Caco-2 (cell line): ENCODE measurements at places on chromosomes 12 and 14.

DNA sequence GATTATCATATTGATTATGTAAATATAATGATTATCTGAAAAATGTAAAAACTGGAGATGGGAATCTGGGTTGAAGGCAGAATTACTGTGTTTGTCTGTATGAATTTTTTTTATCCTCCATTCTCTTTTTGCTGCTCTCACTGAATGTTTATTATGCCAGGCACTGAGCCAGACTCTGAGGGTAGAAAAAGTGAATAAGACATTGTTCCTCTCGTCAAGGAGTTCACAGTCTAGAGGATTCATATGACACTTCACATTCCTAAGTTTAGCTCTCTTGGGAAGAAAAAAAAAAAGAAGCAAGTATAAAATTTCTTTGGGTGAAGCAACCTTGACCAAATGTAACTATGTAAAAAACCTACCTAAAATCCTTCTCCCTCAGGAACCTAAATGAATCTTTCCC, 120.9 kb upstream of the LMO3 start:
- DNase-seq = no peak
- no peaks in the 10 kb centered on the region for H3K4me1 ChIP-seq
- no peak overlapping the region for H3K4me3 ChIP-seq

DNA sequence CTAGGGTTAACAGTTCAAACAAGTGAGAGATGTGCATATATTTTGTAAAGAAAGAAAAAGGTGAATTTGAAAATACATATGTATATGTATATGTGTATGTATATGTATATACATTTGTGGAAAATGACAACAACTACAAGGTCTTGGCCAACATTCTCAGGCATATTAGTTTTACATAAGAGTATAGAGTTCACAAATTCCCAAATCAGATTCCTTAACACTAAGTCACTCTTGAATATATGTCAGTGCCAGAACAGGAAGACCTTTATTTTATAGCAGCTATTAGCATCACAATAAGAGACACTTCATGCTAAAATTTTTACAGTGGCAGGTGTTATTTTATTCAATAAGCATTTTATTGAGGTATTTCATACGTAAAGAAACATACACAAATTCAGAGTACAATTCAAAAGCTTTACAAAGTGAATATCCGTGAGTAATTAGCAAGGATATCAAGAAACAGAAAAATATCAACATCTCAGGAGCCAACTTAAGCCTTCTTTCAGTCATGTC, 179.7 kb downstream of the SLC6A15 start:
- H3K36me3 ChIP-seq = no peaks in the 10 kb centered on the region
- no peak for DNase-seq
- H3K4me1 ChIP-seq = no peaks in the 10 kb centered on the region

DNA sequence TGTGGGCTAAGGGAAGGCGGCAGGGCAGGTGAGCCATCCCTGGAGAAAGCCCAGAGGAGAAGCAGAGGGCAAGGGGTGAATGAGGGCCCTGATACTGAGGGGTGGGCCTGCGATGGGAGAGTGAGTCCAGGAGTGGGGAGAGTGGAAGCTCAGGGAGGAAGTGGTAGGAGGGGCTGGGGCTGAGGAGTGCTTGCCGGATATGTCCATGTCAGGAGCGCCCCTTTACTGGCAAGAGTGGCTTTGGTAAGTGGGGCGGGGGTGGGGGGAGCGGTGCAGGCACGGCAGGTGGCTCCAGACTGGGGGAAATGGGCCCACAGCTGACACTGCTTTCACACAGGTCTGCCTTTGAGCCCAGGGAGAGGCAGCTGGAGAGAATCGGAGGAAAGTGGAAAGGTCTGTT, 86.4 kb upstream of the GPR68 start:
- no peaks in the 10 kb centered on the region for H3K27me3 ChIP-seq
- no peak overlapping the region for H3K27ac ChIP-seq
- H3K4me1 ChIP-seq = no peaks in the 10 kb centered on the region
- no peak for DNase-seq
- no peak overlapping the region for H3K4me3 ChIP-seq
- H3K36me3 ChIP-seq = no peaks in the 10 kb centered on the region; the same call in 1 of the 2 replicates

GRCh38 chr12:26891704-26892103, 46.1 kb downstream of the INTS13 start:
- DNase-seq = no peak
- H3K4me1 ChIP-seq = no peaks in the 10 kb centered on the region
- no peaks in the 10 kb centered on the region for H3K36me3 ChIP-seq
- H3K4me3 ChIP-seq = no peak overlapping the region
- no peaks in the 10 kb centered on the region for H3K27me3 ChIP-seq
- H3K27ac ChIP-seq = no peak overlapping the region

DNA sequence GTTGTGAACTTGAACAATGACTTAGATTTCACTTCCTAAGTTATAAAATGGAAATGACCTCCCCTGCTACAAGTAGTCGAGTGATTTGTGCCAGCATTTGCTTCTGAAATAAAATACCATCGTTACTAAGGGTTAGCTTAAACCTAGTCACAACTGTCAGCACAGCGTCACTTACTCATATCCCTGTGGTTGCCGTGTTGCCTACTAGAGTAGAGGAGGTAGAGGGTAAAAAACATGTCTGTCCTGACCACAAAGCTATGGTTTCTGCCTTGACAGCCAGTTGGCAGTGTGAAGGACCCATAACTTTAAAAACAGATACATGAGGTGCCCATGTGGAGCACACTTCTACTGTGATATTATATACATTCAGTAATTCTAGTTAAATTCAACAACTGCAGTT, 234.2 kb upstream of the RGS6 start:
- no peak for DNase-seq
- H3K27me3 ChIP-seq = no peaks in the 10 kb centered on the region
- peaks cover 5% of the 10 kb centered on the region; the same call in 1 of the 2 replicates for H3K4me1 ChIP-seq
- no peak overlapping the region for H3K4me3 ChIP-seq
- H3K36me3 ChIP-seq = no peaks in the 10 kb centered on the region; the same call in 1 of the 2 replicates
- H3K27ac ChIP-seq = no peak overlapping the region

GRCh38 chr14:53670701-53671100, 285.9 kb downstream of the BMP4 start:
- H3K4me3 ChIP-seq = no peak overlapping the region
- no peaks in the 10 kb centered on the region for H3K4me1 ChIP-seq
- no peaks in the 10 kb centered on the region for H3K27me3 ChIP-seq
- DNase-seq = no peak
- H3K36me3 ChIP-seq = no peaks in the 10 kb centered on the region

- H3K27ac ChIP-seq = no peak overlapping the region
- no peaks in the 10 kb centered on the region for H3K4me1 ChIP-seq
- DNase-seq = no peak
- no peaks in the 10 kb centered on the region for H3K27me3 ChIP-seq
- no peak overlapping the region for H3K4me3 ChIP-seq
Measured at GRCh38 chr12:87096082-87096585, 839.9 kb upstream of the MGAT4C start.

DNA sequence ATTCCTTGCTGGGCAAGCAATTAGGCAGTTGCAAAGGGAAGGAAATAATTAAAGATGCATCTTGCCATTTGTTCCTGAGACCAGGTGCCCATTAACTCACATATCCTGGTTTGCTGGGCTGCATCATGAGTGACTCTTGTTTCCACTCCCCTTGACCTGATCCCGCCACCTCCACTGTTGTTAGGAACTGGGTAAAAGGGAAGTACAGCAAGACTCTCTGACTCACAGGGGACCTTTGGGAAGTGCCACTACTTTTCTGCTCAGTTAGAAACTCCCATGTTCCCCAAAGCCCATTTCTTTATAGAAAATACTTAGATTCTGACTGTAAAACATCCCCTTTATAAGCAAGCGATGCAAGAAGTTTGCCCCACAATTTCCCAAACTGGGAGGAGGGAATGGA, 186.0 kb upstream of the BCL2L14 start:
- H3K27me3 ChIP-seq = no peaks in the 10 kb centered on the region
- no peak for DNase-seq
- peak overlapping the region; percentile 67 for H3K27ac ChIP-seq
- H3K36me3 ChIP-seq = 0 out of 2 replicates have a peak, but pooled peaks cover 1% of the 10 kb centered on the region

DNA sequence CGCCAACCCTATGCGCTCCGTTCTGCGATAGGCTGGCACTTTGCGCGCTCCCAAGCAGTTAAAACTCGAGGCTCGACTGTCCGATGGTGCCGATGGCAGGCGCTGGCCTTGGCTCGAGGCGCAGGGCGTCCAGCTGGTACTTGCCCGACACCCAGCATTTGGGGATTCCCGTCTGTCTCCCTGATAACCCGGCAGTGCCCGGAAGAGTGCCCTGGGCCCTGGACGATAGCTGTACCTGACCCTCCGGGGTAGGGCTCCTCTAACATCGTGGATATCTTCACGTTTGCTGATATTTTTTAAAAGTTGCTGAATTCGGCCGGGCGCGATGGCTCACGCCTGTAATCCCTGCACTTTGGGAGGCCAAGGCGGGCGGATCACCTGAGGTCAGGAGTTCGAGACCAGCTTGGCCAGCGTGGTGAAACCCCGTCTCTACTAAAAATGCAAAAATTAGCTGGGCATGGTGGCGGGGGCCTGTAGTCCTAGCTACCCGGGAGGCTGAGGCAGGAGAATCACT, 908 bp upstream of the WIF1 start:
- no peak overlapping the region for H3K4me3 ChIP-seq
- H3K4me1 ChIP-seq = no peaks in the 10 kb centered on the region
- H3K36me3 ChIP-seq = no peaks in the 10 kb centered on the region
- DNase-seq = no peak
- H3K27ac ChIP-seq = no peak overlapping the region
- no peaks in the 10 kb centered on the region for H3K27me3 ChIP-seq

- H3K4me1 ChIP-seq = no peaks in the 10 kb centered on the region
- no peak for DNase-seq
- H3K27me3 ChIP-seq = no peaks in the 10 kb centered on the region
- H3K4me3 ChIP-seq = no peak overlapping the region
- H3K36me3 ChIP-seq = no peaks in the 10 kb centered on the region
Measured at GRCh38 chr12:1559676-1560091, 34.7 kb downstream of the FBXL14 start.

DNA sequence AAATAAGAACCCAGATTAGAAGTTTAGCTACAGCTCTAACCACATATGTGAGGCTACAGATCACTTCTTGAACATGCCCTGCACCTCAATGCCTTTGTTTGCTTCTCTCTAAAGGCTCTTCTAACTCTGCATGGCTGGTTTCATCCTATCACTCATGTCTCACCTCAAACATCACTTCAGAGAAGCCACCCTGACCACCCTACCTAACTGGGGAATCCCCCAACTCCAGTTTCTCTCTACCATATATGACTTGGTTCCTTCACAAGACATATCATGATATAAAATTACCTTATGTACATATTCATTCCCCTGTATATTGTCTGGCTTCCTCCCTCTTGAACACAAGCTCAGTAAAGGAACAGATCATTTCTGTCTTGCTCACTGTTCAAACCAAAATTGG, 250.2 kb upstream of the GRIP1 start:
- no peak for DNase-seq
- H3K4me3 ChIP-seq = no peak overlapping the region
- no peaks in the 10 kb centered on the region for H3K36me3 ChIP-seq
- H3K4me1 ChIP-seq = no peaks in the 10 kb centered on the region
- H3K27me3 ChIP-seq = no peaks in the 10 kb centered on the region

DNA sequence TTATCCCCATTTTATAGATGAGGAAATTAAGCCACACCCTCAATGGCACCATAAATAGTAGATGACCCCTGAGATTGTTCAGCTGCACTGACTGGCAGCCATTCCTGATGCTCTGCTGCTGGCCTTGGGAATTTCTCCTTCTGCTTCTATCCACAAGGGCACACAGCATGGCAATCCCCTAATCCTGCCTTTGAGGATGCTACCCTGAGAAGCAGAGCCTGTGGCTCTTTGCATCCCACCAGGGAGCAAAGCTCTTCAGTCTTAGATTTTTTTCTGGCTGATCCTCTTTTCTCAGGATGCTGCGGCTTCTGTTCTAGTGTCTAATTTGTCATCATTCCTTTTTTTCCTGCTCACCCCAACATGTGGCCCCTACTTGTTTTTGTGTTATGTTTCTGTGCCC, 114.8 kb downstream of the TMX1 start:
- no peak overlapping the region for H3K4me3 ChIP-seq
- H3K36me3 ChIP-seq = no peaks in the 10 kb centered on the region
- no peaks in the 10 kb centered on the region; the same call in 1 of the 2 replicates for H3K4me1 ChIP-seq
- H3K27ac ChIP-seq = no peak overlapping the region
- no peaks in the 10 kb centered on the region for H3K27me3 ChIP-seq
- DNase-seq = no peak

- H3K27me3 ChIP-seq = no peaks in the 10 kb centered on the region
- peaks cover 3% of the 10 kb centered on the region for H3K36me3 ChIP-seq
- DNase-seq = no peak
- H3K27ac ChIP-seq = peak overlapping the region; percentile 97
- H3K4me1 ChIP-seq = peaks cover 4% of the 10 kb centered on the region
- H3K4me3 ChIP-seq = peak overlapping the region; percentile 97
Measured at GRCh38 chr12:103955811-103956508, 9.7 kb upstream of the TDG start.

DNA sequence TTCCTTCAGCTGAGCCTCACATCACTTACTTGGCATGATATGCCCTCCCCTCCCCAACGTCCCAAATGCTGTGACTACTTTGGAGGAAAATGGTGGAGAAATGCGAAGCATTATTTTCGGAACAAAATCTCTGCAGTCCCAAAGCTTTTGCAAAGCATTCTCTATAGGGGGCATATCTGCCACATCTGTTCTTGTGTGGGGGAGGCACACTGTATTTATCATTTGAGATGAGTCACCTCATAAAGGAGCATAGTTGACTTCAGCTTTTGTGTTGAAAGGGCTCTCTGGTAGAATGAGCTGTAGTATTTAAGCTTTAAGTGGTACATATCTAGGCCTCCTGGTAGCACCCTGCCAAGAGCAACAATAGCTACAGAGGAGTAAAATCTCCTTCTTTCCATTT, 447.5 kb downstream of the ADAMTS20 start:
- H3K27me3 ChIP-seq = no peaks in the 10 kb centered on the region
- H3K36me3 ChIP-seq = no peaks in the 10 kb centered on the region
- H3K4me3 ChIP-seq = no peak overlapping the region
- DNase-seq = no peak

DNA sequence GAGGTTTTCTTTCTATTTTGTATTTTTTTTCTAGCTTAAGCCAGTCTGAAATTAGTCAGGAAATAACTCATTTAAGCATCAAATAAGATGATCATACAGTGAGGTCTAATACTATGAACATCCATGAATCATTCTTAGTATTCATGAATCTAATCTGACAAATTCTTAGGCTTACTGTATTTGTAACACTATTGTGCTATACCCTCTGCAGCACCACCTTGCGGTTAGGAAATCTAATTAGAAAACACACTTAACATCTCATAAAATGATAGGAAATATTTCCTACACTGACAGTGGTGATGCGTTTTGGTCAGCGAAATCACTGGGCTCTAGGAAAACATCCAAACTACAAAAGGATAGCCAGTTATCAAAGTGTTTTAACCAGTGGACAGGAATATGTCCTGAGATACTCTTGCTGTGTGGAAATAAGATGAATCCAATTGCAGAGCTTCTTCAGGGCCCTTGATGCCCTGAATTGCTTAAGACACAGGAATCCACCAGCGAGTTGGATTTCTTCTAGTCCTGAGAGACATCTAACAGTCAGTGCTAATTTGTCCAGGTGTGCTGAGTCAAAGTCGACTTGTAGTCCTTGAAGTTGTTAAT, 109.3 kb upstream of the MYF6 start:
- peak; percentile 18 for DNase-seq
- no peak overlapping the region for H3K4me3 ChIP-seq
- no peaks in the 10 kb centered on the region for H3K27me3 ChIP-seq
- H3K36me3 ChIP-seq = no peaks in the 10 kb centered on the region
- 0 out of 2 replicates have a peak, but pooled peaks cover 4% of the 10 kb centered on the region for H3K4me1 ChIP-seq
